Gastroesophageal sphincter (tissue), 4 donors: ENCODE measurements at places on chromosomes 3 and 15. TPM values are rescaled to one million over a fixed set of nuclear protein-coding genes. Genes with fewer than 3 reads are reported as not detected.

Gene FYCO1
- 66.8 TPM for total RNA-seq

Gene OSTN
- not detected for total RNA-seq

- ATAC-seq: no peak
These were observed 82.0 kb downstream of the TFRC start for GRCh38 chr3:195999896-196000295.

DNA sequence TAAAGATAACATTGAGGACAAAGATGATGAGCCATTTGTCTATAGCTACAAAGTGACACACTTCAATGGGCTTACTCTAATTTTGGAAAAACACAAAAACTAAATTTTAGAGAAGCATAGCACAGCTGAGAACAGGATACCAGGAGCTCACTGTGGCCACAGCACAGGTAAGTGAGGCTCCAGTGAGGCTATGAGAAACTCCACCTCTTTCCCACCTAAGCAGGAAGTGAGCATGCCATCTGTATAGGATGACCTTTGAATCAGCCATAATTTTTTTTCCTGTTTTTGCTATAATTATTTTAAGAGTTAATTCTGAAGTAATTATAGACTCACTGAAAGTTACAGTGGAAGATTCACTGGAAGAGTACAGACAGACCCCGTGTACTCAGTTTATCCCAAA lies 82.1 kb upstream of the DCLK3 start:
- no peak for ATAC-seq

- ATAC-seq: no peak
These were observed 17.9 kb downstream of the STT3B start for GRCh38 chr3:31550452-31551251.

- no peak for ATAC-seq
These were observed 16.9 kb downstream of the TMEM43 start for GRCh38 chr3:14141602-14142341.

GRCh38 chr15:69288011-69288410 lies 10.7 kb upstream of the PAQR5 start:
- ATAC-seq: no peak

DNA sequence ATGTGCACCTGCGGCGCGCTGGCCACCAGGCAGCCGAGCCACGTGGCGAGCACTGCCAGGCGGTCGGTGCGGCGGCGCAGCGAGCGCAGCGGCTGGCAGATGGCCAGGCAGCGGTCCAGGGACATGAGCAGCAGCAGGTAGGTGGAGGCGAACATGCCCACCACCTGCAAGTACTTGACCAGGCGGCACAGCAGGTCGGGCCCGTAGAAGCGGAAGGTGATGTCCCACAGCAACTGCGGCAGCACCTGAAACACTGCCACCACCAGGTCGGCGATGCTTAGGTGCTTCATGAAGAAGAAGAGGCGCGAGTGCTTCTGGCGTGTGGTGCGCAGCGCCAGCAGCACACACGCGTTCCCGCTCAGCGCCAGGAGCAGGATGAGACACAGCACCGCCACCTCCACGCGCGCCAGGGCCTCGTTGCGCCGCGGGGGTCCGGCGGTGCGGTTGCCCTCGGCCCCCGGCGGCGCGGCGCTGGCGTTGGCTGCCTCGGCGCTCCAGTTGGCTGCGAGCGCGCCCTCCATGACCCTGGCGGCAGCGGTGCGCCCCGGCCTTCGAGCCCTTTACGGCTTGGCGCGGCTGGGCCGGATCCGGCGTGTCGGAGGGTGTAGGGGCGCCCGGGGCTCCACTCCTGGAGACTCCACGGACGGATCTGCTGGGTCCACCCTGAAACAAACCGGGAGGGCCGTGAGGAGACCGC lies 1.6 kb downstream of the OXTR start:
- no peak for ATAC-seq

- no peak for ATAC-seq
These were observed 3.9 kb downstream of the CHST2 start for GRCh38 chr3:143123353-143123984.
